ENCODE measurements at places on chromosomes 12 and 14.

GRCh38 chr12:62519043-62519442, 52.4 kb downstream of the MON2 start:
- no peak for DNase-seq

- no peak for DNase-seq
These were observed 398.4 kb downstream of the NUAK1 start for GRCh38 chr12:105740369-105740768.

DNA sequence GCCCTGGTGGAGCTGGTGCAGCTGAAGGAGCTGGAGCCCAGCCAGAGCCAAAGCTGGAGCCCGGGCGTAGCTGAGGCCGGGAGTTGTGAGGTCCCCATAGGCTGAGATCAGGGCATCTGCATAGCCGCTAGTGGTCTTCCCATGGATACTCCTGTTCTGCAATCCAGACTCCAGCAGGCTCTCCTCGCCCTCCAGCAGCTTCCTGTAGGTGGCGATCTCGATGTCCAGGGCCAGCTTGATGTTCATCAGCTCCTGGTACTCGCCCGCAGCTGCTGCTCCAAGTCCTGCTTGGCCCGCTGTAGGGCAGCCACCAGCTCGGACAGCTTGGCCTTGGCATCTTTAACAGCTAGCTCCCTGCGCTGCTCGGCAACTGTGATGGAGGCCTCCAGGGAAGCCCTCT, 966.1 kb downstream of the FSCB start:
- no peak for DNase-seq

DNA sequence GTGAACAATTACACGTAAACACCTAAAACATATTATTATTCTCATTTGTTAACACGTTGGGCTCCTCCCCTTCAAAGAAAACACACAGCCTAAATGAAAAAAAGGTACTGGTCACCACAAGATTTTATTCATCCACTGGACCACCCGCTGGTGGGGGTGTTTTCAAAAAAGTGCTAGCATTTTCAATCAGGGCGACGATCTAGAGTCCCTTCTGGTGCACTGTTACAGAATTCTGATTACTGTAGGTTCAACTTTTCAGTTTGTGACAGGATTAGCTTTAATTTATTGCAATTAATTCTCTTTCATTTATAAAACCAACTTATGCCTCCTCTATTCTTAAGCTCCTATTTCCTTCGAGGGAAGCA, 443 bp downstream of the MAGOHB start:
- no peak for DNase-seq

- DNase-seq = no peak
These were observed 371.3 kb downstream of the TMEM121 start for GRCh38 chr14:105897725-105898113.

DNA sequence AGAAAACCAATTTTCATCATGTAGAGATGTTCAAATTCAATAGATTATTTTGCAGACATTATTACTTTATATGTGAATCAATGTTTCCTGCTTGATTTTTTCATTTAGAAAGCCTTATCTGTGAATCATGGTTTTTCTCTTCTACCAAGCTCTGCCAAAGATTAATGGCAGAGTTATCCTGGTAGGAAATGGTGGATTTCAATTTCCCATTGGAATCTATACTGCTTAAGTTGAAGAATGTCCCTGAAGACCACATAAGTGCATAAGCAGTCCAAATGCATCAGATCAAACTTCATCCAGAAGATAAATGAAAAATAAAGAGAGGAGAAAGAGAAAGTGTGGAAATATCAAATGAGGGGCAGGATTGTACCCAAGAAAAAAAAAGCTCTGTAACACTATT, 5.0 kb downstream of the LUM start:
- no peak for DNase-seq

GRCh38 chr14:73269729-73270531, 32.6 kb downstream of the PAPLN start:
- DNase-seq = no peak

GRCh38 chr14:100079726-100080005, 14.4 kb downstream of the EVL start:
- no peak for DNase-seq

- no peak for DNase-seq
These were observed 211.7 kb downstream of the DPF3 start for GRCh38 chr14:72682188-72682587.

GRCh38 chr14:55713486-55713885, 133.5 kb downstream of the KTN1 start:
- no peak for DNase-seq

GRCh38 chr12:79294590-79294989, 396.2 kb downstream of the PAWR start:
- no peak for DNase-seq

All from activated CD8-positive, alpha-beta memory T cell treated with anti-CD3 and anti-CD28 coated beads for 4 hours (primary cell).